T-cell (primary cell): ENCODE measurements at places on chromosomes 5 and 9.

- H3K27ac ChIP-seq, result no peak overlapping the region
- H3K36me3 ChIP-seq, result no peaks in the 10 kb centered on the region
- no peak overlapping the region for H3K4me3 ChIP-seq
- no peak for DNase-seq
- no peaks in the 10 kb centered on the region for H3K27me3 ChIP-seq
These were observed 62.0 kb upstream of the STARD4 start for GRCh38 chr5:111574311-111574710.

DNA sequence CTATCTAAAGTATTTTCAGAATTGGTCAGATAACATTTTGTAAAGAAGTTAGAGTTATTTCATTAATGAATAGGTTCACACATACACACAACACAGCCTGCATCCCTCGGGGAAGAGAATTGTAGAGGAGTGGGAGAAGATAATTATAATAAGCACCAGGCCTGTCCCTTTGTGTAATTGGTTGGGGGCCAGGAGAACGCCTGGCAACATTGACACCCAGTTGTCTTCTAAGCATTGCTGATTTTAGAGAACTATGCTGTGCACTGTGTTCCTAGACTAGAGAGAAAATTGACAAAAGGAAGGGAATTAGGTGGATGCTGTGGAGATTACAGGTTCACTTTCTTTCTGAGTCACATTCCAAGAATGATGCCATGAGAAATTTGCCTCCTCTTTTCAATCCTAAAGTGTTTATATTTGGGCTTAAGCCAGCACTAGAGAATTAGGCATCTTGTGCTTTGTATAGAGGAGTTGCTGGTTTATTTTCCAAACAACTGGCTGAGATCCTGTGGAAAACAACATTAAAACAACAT lies 247.6 kb downstream of the COX7C start:
- H3K27me3 ChIP-seq, result peaks cover 3% of the 10 kb centered on the region
- H3K4me3 ChIP-seq, result no peak overlapping the region
- no peak for DNase-seq
- no peaks in the 10 kb centered on the region for H3K4me1 ChIP-seq

DNA sequence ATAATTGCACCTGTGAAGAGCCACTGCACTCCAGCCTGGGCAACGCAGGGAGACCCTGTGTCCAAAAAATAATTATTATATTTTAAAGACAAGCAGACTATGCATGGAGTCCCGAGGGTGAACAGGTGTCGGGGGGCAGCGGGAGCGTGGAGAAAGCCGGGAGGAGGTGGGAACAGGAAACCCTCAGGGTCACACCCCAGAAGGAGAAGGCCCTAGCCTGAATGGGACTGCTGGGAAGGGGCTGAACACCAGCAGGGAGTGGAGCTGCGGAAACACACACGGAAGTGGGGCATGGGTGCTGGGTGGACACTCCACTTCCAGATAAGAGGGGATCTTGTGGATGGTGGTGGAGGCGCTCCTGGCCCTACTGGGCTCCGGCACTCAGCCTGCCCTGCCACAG lies 12.8 kb downstream of the SURF6 start:
- H3K27me3 ChIP-seq, result peaks cover 25% of the 10 kb centered on the region
- H3K36me3 ChIP-seq, result no peaks in the 10 kb centered on the region
- no peak overlapping the region for H3K27ac ChIP-seq
- DNase-seq, result no peak
- H3K4me3 ChIP-seq, result no peak overlapping the region

DNA sequence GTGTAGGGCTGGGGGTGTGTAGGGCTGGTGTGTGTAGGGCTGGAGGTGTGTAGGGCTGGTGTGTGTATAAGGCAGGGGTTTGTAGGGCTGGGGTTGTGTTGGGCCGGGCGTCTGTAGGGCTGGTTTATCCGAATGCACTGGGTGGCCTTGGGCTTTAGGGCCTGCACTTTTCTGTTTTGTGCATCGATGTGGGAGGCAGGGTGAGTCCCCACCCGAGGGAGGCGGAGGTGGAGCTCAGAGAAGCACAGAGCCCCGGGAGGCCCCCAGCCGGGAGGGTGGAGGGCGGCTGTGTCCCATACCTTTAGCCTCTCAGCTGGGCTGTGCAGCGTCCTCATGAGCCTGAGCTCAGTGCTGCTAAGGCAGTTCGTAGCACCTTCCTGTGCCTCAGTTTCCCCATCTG lies 13.5 kb downstream of the COL5A1 start:
- no peak for DNase-seq
- H3K4me3 ChIP-seq, result no peak overlapping the region
- H3K27ac ChIP-seq, result no peak overlapping the region
- peaks cover 6% of the 10 kb centered on the region for H3K27me3 ChIP-seq

GRCh38 chr5:73088026-73088425 lies 32.3 kb upstream of the TMEM171 start:
- no peak overlapping the region for H3K4me3 ChIP-seq
- no peaks in the 10 kb centered on the region for H3K4me1 ChIP-seq
- no peak overlapping the region for H3K27ac ChIP-seq
- no peak for DNase-seq

GRCh38 chr5:157303667-157304327 lies 37.9 kb downstream of the CYFIP2 start:
- H3K27ac ChIP-seq, result peak overlapping the region; percentile 66
- DNase-seq, result peak; percentile 66
- H3K27me3 ChIP-seq, result no peaks in the 10 kb centered on the region
- H3K36me3 ChIP-seq, result peaks cover 25% of the 10 kb centered on the region

DNA sequence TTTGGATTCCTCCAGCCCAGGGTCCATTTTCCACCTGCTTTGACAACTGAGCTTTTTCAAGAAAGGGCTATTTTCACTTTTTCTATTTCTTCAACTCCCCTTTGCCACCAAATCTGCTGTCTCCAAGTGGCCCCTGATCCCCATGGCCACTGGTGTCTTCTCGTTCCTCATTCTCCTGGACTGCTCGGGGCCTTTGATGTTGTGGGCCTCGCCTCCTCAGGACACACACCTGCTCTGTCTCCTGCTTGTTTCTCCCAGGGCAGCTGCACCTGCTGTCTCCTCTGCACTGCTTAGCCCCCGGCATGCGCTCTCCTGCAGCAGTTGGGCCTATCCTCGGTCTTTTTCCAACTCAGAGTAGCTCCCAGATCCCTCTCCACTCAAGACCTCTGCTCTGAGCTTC lies 16.3 kb upstream of the NANS start:
- no peak overlapping the region for H3K4me3 ChIP-seq

GRCh38 chr5:96408841-96409538 lies 24.1 kb downstream of the PCSK1 start:
- H3K36me3 ChIP-seq, result no peaks in the 10 kb centered on the region
- no peaks in the 10 kb centered on the region for H3K27me3 ChIP-seq
- no peak overlapping the region for H3K4me3 ChIP-seq
- DNase-seq, result no peak
- no peak overlapping the region for H3K27ac ChIP-seq
- H3K4me1 ChIP-seq, result no peaks in the 10 kb centered on the region

- no peaks in the 10 kb centered on the region for H3K36me3 ChIP-seq
- no peak overlapping the region for H3K27ac ChIP-seq
- DNase-seq, result no peak
- H3K4me1 ChIP-seq, result peaks cover 29% of the 10 kb centered on the region
- no peak overlapping the region for H3K4me3 ChIP-seq
- H3K27me3 ChIP-seq, result no peaks in the 10 kb centered on the region
These were observed 39.7 kb downstream of the CDC42SE2 start for GRCh38 chr5:131303537-131303936.

DNA sequence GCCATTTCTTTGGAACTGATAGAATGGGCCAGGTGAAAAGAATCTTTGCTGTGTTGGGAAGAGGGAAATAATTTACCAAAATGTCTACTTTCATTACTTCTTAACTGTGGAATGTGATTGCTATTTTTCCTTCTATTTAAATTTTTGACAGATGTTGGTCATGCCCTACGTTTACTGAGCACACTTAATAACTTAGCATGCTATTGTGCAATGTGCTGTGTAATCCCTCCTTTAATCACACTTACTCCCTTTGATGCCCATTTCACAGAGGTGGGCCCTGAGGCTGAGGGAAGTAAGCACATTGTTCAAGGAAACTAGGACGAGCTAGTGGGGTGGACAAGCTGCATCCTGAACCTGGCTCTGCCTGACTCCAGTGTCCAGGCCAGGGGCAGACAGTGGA lies 47.8 kb upstream of the INSYN2B start:
- no peak overlapping the region for H3K27ac ChIP-seq
- no peaks in the 10 kb centered on the region for H3K4me1 ChIP-seq
- peaks cover 6% of the 10 kb centered on the region for H3K36me3 ChIP-seq
- DNase-seq, result no peak
- no peaks in the 10 kb centered on the region for H3K27me3 ChIP-seq
